ENCODE measurements at places on chromosomes 12 and 14.
A peak's percentile ranks its signal among the peaks of the same experiment; 100 is the strongest.

DNA sequence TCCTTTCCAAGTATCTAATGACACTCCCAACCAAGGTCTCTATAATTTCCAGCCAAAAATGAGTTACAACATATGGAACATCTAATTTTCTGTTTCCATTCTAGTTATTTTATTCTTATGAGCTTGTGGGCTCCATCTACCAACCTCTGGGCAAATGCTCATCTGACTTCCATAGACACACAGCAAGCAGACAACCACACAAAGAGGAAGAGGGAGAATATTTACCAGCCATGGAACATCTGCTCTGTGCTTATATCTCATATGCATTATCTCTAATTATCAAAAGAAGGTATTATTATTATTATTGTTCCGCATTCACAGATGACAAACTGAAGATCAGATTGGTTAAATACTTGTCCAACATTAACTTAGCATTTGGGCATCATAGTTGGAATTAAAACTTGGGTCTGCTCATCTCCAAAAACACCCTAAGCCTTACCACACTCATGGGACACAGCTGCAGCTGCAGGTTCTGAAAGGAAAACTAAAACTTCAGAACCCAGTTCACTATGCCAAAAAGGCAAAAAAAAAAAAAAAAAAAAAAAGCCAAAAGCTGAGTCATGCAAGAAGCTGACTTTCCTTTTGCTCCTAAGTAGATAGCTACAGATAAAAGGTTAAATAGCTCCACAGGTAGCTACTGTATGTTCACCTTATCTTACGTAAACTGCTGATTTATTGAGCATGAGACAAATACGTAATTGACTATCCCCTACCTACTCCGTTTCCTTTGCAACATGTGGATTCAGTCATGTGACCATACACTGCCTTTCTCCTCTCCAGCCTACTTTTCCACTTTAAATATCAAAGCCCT lies 23.6 kb upstream of the TCL1B start:
- no peak overlapping the region for H3K27ac ChIP-seq
- no peaks in the 10 kb centered on the region for H3K36me3 ChIP-seq
- peaks cover 13% of the 10 kb centered on the region for H3K4me1 ChIP-seq
- peaks cover 61% of the 10 kb centered on the region for H3K27me3 ChIP-seq

GRCh38 chr14:86091811-86092210 lies 561.9 kb downstream of the FLRT2 start:
- no peak overlapping the region for H3K4me3 ChIP-seq
- no peaks in the 10 kb centered on the region for H3K36me3 ChIP-seq
- H3K27ac ChIP-seq: no peak overlapping the region
- no peaks in the 10 kb centered on the region for H3K27me3 ChIP-seq
- peaks cover 9% of the 10 kb centered on the region for H3K4me1 ChIP-seq

DNA sequence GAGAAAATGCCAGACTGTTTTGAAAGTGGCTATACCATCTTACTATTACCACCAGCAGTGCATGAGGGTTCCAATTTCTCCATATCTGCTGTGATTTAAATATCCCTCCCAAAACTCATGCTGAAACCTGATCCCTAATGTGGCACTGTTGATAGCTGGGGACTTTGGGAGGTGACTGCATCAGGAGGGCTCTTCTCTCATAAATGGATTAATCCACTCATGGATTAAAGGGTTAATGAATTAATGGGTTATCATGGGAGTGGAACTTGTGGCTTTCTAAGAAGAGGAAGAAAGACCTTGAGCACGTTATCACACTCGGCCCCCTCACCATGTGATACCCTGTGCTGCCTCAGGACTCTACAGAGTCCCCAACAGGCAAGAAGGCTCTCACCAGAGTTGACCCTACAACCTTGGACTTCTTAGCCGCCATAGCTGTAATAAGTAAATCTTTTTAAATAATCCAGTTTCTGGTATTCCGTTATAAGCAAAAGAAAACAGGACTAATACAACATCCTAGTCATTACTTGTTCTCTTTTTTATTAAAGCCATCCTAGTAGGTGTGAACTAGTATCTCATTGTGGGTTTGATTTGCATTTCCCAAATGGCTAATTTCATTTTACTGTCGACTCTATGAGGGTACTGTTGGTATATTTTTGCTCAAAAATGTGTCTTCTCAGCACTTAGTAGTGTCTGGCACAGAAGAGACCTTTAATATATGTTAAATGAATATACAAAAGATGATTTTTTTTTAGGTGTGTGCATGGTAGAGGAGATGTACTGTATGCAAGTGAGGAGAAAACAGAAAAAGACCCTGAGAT lies 14.3 kb downstream of the PPP1R12A start:
- no peaks in the 10 kb centered on the region for H3K27me3 ChIP-seq
- H3K36me3 ChIP-seq: no peaks in the 10 kb centered on the region
- H3K27ac ChIP-seq: no peak overlapping the region
- DNase-seq: no peak

DNA sequence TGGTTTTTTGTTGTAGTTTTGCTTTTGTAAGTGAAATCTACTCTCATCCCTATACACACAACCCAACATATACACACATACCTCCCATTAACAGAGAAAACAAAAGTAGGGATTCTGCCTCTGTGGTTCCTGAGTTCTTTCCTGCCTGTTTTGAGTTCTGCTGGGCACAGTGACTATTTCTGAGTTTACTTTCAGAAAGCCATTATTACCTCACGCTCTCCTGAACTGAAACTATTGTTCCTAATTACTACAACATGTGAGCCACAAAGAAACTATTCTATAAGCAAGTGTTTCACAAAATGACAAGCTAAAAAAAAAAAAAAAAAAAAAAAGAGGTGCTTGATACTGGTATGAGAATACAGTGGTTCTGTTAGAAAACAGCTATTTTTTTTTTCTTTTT lies 110.9 kb downstream of the ALG10B start:
- no peak overlapping the region for H3K4me3 ChIP-seq
- no peaks in the 10 kb centered on the region for H3K36me3 ChIP-seq
- H3K27me3 ChIP-seq: no peaks in the 10 kb centered on the region
- H3K27ac ChIP-seq: peak overlapping the region; percentile 21
- no peak for DNase-seq

GRCh38 chr14:63428486-63428885 lies 109.8 kb upstream of the GPHB5 start:
- DNase-seq: no peak
- H3K4me1 ChIP-seq: no peaks in the 10 kb centered on the region
- peaks cover 6% of the 10 kb centered on the region for H3K36me3 ChIP-seq
- H3K27me3 ChIP-seq: no peaks in the 10 kb centered on the region
- no peak overlapping the region for H3K27ac ChIP-seq

- H3K4me1 ChIP-seq: no peaks in the 10 kb centered on the region
- H3K27me3 ChIP-seq: no peaks in the 10 kb centered on the region
- no peak overlapping the region for H3K4me3 ChIP-seq
Measured at GRCh38 chr14:89648510-89648909, 231.5 kb upstream of the FOXN3 start.

DNA sequence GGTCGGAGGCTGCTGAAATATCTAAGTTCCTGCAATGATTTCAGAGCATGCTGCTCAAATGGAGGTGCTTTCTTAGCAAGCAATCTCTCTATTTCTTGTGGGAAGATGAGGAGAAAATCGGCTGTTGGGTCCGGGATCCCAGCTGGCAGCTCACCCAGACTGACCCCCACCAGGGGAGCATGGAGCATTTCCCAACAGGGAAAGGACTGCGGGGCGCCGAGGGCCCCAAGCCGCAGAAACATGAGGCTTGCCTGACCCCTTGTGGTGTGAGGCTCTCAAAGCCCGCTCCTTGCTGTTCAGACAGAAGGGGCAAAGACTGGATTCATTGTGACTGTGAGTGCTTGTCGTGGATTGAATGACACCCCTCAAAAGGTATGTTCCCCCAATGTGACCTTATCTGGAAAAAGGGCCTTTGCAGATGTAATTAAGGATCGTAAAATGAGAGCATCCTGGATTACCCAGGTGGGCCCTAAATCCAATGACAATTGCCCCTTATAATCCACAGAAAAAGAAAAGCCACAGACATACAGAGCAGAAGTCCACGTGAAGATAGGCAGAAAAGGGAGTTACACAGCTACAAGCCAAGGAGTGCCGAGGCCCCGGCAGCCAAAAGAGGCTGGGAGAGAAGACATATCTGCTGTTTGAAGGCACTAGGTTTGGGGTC lies 116.3 kb upstream of the VASH1 start:
- H3K4me1 ChIP-seq: no peaks in the 10 kb centered on the region
- H3K4me3 ChIP-seq: no peak overlapping the region
- H3K36me3 ChIP-seq: no peaks in the 10 kb centered on the region
- peak; percentile 57 for DNase-seq

DNA sequence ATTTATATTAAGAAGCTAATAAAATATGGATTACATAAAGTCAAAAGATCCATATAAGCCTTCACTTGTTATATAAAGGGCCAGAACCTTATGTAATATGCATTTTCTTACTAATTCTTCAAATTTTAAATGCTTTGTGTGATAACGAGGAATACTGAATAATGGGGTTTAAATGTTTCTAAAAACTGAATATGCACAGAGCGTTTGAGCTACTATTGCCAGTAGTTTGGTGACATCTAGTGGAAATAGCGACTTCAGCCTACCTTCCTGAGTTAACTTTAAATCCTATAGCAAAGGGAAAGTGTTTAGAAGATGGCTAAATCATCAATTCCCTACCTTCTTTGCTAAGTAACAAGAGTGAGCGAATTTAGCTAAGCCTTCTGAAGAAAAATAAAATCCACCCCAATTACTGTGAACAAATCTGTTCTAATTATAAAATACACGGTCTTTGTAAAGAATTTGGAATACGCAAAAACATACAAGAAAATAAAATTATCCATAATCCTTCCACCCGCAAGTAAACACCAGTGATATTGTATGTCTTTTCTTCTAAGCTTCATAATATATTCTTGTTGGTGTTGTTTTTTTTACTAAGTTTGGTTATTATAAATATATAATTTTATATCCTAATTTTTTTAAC lies 115.5 kb upstream of the G2E3 start:
- peak; percentile 56 for DNase-seq
- peaks cover 24% of the 10 kb centered on the region for H3K27me3 ChIP-seq
- no peaks in the 10 kb centered on the region for H3K36me3 ChIP-seq
- H3K4me3 ChIP-seq: no peak overlapping the region

GRCh38 chr14:64706593-64707193 lies 2.5 kb downstream of the PLEKHG3 start:
- H3K4me3 ChIP-seq: peak overlapping the region; percentile 81
- peaks cover 64% of the 10 kb centered on the region for H3K4me1 ChIP-seq
- H3K36me3 ChIP-seq: peaks cover 15% of the 10 kb centered on the region
- H3K27me3 ChIP-seq: no peaks in the 10 kb centered on the region

DNA sequence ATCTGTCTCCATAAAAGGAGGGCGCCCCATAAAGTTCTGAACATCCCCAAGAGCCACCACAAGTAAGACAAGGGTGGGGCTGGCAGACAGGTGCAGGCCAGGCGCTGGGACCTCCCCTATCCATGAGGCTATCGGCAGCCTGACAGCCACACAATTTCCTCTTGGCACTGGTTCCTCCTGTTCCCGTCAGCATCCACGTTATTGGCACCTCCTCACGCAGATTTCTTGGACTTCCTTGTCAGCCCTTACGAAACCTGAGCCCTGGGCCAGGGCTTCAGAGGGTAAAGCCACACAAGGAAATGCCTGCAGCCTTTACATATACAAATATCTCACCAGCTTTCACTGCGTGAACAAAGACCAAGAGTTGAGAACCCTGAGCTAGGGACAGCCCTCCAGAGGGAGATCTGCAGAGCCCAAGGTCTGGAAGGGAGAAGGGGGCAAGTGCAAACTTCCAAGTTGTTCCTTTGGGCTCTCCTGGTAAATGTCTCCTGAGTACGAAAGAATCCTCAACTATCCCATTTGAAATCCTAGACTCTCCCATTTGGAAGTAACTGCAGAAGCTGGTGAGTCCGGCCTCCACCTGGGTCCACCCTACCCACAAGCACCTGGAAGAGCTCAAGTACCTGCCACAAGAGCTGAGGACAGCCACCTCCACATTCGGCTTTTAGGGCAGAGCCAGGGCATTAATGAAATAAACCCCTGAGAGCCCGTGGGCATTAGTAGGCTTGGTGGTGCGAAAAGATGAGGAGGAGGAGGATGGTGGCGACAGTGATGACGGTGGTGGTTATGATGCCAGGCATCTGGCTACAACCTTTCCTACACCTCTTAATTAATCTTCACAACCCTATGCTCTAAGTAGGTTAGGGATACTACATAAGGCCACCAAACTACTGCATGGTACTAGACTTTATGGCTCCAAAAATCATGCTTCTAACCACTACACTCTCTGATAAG lies 5.5 kb upstream of the TC2N start:
- peaks cover 17% of the 10 kb centered on the region for H3K4me1 ChIP-seq
- H3K4me3 ChIP-seq: no peak overlapping the region
- no peaks in the 10 kb centered on the region for H3K27me3 ChIP-seq
- H3K27ac ChIP-seq: no peak overlapping the region
- no peaks in the 10 kb centered on the region for H3K36me3 ChIP-seq

- H3K4me1 ChIP-seq: no peaks in the 10 kb centered on the region
- no peaks in the 10 kb centered on the region for H3K27me3 ChIP-seq
- H3K4me3 ChIP-seq: no peak overlapping the region
- no peak overlapping the region for H3K27ac ChIP-seq
- DNase-seq: no peak
Measured at GRCh38 chr14:31013841-31014240, 11.6 kb upstream of the AP4S1 start.

GRCh38 chr12:56229082-56229481 lies 769 bp upstream of the SLC39A5 start:
- DNase-seq: no peak
- H3K36me3 ChIP-seq: peaks cover 16% of the 10 kb centered on the region
- peaks cover 14% of the 10 kb centered on the region for H3K4me1 ChIP-seq
- no peak overlapping the region for H3K4me3 ChIP-seq
- H3K27me3 ChIP-seq: no peaks in the 10 kb centered on the region
- no peak overlapping the region for H3K27ac ChIP-seq

- H3K27me3 ChIP-seq: no peaks in the 10 kb centered on the region
- H3K27ac ChIP-seq: no peak overlapping the region
- H3K4me1 ChIP-seq: peaks cover 17% of the 10 kb centered on the region
Measured at GRCh38 chr14:72777636-72778035, 116.3 kb downstream of the DPF3 start.

DNA sequence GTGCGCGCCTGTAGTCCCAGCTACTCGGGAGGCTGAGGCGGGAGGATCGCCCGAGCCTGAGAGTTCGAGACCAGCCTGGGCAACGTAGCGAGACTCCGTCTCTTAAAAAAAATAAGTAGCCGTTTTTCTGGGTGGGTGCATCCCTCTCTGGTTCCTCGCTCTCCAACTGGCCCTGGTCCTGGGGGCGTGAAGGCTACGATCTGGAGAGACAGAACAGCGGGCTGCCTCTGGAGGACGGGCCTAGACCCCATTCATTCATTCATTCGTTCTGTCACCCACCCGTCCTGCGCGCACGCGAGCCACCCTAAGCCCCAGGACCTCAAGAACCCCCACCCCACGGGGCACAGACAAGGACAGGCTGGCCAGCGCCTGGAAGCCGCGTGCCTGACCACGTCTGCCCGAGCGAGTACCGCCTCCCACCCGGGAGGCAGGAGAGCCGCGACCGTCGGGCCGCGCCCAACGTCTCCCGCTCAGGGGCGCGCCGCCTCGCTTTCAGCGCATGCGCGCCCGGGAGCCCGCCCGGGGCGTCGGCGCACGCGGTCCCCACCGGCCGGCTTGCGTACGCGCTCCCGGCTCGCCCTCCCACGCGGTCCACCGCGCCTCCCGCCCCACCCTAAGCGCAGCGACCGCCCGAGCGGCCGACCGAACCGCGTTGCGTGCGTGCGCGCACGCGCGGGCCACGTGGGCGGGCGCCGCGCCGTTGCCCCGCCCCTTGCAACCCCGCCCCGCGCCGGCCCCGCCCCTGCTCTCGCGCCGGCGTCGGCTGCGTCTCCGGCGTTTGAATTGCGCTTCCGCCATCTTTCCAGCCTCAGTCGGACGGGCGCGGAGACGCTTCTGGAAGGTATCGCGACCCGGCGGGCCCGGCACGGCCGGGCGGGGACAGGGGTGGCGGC lies at the start of gene RAN:
Gene RAN (plus strand): TSS at position 781 of the 893 bp plus-strand sequence. CDS start 528 bp downstream, outside the sequence.
- H3K27me3 ChIP-seq: no peaks in the 10 kb centered on the region
- H3K27ac ChIP-seq: peak within 1 kb of the TSS; percentile 81
- peaks cover 26% of the 10 kb centered on the region for H3K4me1 ChIP-seq
- peaks cover 43% of the 10 kb centered on the region for H3K36me3 ChIP-seq
- H3K4me3 ChIP-seq: peak within 1 kb of the TSS; percentile 88
